ENCODE measurements at places on chromosomes 16 and 17.

- DNase-seq, result no peak
Observed at GRCh38 chr16:13944816-13945215, 24.9 kb downstream of the ERCC4 start.

GRCh38 chr16:87829622-87829980, 39.7 kb downstream of the SLC7A5 start:
- DNase-seq, result no peak

- DNase-seq, result no peak
Observed at GRCh38 chr16:78549366-78549765, 449.9 kb downstream of the WWOX start.

GRCh38 chr17:81173052-81173761, 7.2 kb upstream of the AATK start:
- no peak for DNase-seq

DNA sequence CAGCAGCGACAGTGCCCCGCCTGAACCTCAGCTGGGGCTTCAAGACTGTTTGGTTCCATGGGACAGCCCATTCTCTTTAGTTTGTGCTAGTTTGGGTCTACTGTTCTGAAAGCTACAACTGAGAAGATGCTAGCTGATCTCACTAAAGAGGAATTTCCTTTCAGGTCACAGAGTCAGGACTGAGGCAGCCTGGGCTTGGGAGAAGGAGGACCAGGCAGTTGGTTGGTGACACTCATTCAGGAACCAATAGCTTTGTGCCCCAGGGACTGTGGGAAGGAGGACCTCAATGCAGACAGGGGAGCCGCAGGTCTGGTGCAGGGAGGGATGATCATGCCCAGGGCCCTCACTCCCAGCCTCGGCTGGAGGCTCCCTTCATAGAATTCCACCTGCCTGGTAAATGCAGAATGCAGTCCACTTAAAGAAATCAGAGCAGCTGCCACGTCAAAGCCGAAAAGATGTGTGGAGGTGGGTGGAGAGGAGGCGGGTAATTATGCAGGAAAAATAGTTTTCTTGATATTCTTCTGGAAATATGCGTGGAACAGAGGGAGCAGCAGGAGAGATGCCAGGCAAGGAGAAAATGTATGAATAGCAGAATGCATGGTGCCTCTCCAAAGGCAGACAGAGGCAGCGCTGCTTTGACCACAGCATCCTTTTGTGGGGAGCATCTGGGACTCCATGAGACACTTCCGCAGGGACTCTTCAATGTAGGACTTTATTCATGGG, 32.6 kb upstream of the ZFP90 start:
- no peak for DNase-seq

- DNase-seq, result no peak
Observed at GRCh38 chr16:66996983-66997358, 8.6 kb downstream of the CES4A start.

GRCh38 chr16:75535901-75536300, at the start of gene CHST5:
CHST5 (minus strand) TSS chr16:75536108; CDS start chr16:75530384, 5,724 bp downstream.
- no peak for DNase-seq

- DNase-seq, result no peak
Observed at GRCh38 chr16:81371106-81371505, 56.3 kb downstream of the GAN start.

GRCh38 chr17:4949321-4950074, 1.2 kb upstream of the PFN1 start:
- DNase-seq, result no peak

DNA sequence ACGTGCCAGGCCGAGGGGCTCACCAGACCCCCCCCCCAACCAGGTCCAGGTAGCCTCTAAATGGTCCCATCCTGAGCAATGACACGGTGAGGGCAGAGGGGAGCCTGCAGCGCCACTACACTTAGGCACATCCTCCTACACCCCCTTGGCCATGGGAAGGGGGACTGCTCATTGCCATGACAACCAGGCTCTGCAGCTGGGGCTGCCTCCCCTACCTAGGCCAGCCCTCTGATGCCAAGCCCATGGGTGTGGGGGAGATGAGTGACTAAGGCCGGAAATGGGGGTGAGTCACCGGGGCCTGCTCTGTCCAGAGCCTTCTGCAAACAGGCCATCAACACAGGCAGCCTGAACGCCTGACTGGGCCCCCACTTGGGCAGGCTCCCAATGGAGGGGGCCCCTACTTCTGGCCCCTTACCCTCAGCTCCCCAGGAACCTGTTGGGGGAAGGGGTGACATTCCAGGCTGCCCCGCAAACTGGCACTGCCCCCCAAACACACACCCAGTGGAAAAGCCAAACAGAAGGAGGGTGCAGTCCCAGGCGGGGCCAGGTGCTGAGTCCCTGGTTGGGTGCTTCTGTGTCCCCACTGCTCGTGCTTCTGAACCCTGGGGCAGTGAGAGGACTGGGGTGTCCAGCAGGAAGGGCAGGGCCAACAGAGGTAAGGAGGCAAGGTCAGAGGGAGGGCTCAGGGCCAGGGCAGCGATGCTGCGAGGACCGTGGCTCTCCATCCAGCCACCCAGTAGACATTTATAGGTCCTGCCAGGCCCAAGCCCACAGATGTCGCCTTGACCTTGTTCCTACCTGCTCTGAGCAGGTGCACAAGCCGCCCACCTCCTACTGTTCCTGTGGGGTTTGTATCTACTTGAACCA, 8.2 kb downstream of the PLCD3 start:
- DNase-seq, result no peak

- no peak for DNase-seq
Observed at GRCh38 chr17:1091900-1092299, 87.9 kb downstream of the ABR start.

GRCh38 chr16:2842340-2843000, 12.4 kb downstream of the ZG16B start:
- DNase-seq, result peak; percentile 23

DNA sequence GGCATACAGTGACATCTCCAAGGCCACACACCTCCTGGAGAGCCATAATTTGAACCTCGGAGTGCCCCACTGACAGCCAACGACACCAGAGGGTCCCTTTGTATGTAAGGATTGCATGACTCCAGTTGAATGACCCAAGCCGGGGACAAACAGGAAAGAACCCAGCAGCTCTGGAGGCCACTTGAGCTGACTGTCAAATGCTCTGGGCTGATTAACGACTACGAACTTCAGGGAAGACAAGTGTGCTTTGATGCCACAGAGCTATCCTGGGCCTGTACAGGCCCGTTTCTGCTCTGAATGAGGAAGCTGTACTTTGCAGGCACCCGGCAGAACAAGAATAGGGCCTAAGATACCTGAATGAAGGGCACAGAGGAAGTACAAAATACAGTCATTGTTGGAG, 404.6 kb downstream of the SLC39A11 start:
- no peak for DNase-seq

DNA sequence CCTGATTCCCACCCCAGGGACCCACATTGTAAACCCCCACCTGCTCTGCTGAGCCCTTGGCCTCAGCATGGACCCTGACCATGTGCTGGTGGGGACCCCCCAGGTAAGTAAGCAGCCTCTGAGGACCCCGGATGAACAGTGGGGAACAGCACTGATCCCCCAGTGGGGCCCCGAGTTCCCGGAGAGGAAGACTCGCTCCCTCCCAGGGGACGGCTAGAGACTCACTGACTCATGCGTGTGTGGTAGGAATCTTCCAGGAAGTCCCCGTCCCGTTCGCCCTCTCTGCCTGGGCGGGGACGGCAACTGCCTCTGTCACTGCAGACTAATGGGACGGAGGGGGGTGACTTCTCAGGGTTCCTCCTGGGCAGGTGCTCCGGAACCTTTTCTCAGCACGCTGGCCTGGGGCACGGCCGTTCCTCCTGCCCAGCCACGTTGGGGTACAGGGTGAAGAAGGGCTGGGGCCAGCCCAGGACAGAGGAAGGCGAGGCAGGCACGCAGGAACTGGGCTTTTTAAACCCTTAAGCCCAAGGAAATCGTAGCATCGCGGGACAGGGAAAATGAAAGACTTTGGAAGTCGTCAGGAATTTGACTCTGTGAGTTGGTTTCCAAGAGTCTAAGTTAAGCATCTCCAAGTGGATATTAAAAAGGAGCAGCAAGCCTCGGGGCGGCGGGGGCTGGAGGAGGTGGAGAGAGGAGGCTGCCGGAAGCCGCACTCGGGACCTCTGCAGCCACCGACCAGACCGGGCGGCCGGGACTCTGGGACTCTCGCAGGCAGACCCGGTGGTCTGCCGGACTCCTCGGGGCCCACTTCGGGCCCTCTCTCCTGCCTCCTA, 178.7 kb downstream of the SEC14L1 start:
- DNase-seq, result peak; percentile 49

DNA sequence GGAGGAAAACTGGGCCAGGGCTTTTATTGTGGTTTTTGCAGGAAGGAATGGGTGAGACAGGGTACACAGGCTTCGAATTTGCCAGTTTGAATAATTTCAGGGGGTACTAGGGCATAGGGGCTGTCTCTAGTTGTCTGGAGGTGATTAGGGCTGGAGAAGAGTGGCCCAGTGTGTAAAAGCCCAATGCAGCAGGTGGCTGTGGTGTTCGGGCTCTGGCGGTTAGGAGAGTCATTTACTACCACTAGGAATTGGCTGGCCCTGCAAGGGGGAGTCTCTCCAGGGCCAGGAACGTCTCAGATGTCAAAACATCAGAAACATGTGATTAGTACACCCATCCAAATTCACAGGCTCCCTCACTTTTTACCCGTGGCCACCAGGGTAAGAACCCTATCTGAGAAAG, 50.3 kb downstream of the GINS3 start:
- no peak for DNase-seq

- DNase-seq, result no peak
Observed at GRCh38 chr16:83453977-83454376, 353.8 kb upstream of the HSBP1 start.

DNA sequence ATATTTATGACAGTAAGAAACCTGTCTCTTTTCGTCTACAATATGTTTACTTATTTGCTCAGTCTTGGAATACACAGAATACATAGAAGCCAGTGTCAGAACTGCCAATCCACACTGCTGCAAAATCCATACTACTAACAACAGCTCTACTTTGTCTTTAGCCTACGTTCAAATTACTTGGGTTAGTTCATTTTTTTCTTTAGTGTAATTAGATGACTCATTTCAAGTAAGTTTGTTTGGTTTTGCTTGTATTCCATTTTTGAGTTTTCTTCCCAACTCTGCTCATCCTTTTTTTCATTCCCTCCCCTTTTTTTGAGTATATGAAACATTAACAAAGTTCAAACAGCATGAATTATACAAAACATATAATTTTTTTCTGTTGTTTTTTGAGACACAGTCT, 16.9 kb downstream of the CMC2 start:
- DNase-seq, result no peak

DNA sequence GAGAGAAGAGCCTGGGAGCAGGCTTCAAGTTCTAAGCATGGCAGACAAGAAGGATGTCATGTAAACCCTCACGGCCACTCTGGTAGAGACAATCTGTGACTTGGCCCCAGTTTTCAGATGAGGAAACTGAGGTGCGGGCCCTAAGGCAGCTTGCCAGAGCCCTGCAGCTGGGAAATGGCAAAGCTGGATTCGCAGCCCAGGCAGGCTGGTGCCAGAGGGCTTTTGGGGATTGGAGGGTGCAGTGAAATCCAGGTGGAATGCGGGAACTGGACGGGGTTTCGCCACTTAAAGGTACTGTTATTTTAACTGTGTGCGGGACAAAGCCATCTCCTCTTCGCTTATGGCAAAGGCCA, 477 bp upstream of the OSGIN1 start:
- no peak for DNase-seq

- DNase-seq, result no peak
Observed at GRCh38 chr16:55490301-55490700, 11.3 kb downstream of the MMP2 start.

DNA sequence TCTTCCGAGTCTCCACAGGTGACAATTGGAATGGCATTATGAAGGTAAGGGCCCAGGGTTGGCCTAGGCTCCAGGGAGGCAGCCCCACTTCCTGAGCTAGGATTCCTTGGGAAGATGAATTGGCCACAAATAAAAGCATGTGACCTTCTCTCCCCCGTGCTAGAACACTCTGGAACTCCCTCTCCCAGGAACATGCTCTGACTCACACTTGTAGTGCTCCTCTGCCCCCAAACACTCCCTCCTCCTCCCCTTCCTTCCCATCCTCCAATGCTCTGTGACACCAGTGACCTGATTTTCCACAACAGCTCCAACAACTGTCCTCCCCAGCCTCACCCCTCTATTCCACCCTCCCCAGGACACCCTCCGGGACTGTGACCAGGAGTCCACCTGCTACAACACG, 16.4 kb upstream of the ABCC3 start:
- no peak for DNase-seq

- DNase-seq, result no peak
Observed at GRCh38 chr16:1159325-1159972, 6.5 kb downstream of the CACNA1H start.

- no peak for DNase-seq
Observed at GRCh38 chr17:7646457-7646856, 4.3 kb upstream of the ATP1B2 start.

DNA sequence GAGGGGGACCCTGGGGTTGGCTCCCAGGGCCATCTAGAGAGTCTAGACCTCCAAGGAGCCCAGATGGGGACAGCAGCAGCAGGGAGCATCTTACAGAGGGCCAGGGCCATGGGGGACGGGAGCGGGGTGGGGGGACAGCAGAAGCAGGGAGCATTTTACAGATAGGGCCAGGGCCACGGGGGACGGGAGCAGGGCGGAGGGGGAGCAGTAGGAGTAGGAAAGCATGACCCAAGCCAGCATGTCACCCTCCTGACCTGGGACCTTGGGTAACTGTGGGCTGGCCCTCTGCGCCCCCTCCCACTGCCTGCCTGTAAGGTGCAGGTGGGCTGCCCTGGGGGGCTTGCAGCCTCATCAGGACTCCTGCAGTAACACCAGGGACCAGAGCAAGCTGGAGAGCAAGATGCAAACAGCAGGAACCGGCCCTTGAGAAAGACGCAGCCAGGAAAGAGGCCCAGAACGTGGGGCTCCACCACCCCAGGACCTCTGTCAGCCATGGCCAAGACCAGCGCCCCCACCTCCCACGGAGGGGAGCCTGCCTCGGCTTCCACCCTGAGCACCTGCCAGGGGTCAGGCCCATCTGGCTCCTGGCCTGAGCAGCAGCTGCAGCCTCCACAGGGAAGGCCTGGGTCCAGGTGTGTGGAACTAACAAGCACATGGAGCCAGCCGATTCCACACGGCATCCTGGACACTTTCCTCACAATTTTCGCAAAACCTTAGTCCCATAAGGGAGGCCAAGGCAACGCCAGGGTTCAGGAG, 2.4 kb downstream of the ZNF598 start:
- DNase-seq, result no peak

- DNase-seq, result no peak
Observed at GRCh38 chr17:5898406-5898805, 171.8 kb upstream of the WSCD1 start.

DNA sequence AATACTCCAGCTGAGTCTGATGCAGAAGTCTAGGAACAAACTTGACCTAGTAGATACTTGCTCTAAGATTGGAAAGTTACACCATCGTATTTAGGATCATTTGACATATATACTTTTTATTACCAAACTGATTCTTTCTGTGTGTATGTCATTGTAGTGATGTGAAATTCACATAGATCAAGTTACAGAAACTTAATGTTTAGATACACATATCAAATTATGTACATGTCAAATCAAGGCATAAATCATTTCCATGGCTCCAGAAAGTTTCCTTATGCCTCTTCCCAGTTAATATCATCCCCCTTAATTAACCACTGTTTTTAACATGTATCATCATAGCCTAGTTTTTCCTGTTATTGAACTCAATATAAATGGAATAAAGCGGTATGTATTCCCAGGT, 292.0 kb upstream of the CDH11 start:
- DNase-seq, result no peak

GRCh38 chr16:1763521-1764511, 7.5 kb downstream of the NME3 start:
- no peak for DNase-seq

All from stimulated activated CD8-positive, alpha-beta memory T cell treated with anti-CD3 and anti-CD28 coated beads, Interleukin-4, amount 100 ng/mL, for 1 hour (primary cell).